Stimulated activated CD8-positive, alpha-beta memory T cell treated with anti-CD3 and anti-CD28 coated beads, Interleukin-15, amount 100 ng/mL, for 4 hours (primary cell): ENCODE measurements at places on chromosomes 12 and 14.

DNA sequence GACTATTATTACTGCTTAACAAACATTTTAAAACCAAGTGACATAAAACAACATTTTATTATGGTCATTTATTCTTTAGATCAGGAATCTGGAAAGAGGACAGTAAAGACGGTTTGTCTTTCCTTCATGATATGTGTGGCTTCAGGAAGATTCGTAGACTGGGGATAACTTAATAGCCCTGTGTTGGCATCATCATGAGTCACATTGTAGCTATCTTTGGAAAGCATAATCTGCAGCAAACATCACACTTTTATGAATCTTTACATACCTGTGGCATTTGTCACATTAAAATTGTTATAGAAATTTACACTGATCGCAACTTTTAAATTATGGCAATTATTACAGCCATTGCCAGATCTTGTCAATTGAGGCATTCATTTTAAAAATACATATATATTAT, 397.1 kb downstream of the NOVA1 start:
- DNase-seq = no peak

DNA sequence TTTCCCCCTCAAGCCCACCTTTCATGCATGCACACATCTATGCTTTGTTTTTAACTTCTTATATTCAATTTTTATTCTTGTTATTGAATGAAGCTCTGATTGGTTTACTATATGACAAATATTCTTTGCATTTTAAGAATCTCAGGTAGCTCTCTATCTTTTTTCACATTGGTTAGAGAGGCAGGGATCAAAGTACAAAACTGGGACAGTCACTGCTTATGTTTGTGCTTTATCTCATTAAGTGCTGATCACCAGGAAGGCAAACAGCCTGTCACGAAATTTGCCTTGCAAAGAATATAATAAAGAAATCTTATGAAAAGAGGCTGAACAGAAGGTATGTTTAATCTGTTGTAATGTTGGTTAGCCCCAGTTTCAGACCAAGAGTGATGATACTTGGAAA, 29.7 kb upstream of the INSM2 start:
- DNase-seq = no peak

DNA sequence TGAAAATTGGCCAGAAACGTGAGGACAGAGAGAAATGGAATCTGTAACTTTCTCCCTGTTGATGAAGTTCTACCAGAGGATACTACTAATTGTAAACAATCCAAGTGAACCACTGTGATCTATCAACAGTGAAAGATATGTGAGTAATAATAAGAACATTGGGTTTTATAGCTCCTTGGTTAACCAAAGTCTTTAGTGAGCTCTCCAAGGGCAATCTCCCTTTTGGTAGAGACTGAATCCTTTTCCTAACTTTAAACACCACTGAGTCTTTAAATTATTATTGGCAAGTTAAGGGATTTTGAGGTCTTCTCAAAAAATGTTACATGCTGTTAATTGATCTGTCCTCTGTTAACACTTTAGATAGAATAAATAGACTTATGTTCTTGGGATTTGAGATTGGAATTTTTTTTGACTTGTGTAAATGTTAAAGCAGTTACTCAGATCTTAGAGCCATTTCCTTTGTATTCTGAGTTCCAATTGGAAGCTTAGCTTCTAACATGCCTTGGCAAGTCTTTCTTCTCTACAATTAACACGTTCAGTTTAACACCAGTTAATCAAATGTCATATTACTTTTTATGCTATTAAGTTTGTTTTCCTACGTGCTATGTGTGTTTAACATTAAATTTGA, 338.2 kb upstream of the DDHD1 start:
- DNase-seq = no peak

- DNase-seq = no peak
These were observed 39.9 kb downstream of the ATL1 start for GRCh38 chr14:50599700-50600444.

DNA sequence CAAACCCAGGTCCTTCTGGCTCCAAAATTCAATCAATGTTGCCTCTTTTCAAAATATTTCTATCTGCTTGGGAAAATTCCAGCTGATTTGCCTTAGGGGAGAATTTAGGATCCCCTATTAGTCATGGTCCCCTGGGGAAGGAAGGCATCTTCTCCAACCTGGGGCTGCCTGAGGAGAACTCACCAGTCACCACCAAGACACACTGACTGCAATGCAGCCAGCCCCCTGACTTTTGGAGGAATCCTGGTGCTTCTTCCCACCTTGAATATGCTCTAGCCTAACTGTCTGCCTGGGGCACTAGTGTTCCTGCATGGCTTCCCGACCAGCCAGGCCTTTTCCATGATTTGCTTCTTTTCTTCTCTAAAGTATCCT, 71.8 kb upstream of the BCL2L14 start:
- no peak for DNase-seq

- peak; percentile 16 for DNase-seq
These were observed 28.9 kb upstream of the MAPKAPK5 start for GRCh38 chr12:111812881-111813741.

DNA sequence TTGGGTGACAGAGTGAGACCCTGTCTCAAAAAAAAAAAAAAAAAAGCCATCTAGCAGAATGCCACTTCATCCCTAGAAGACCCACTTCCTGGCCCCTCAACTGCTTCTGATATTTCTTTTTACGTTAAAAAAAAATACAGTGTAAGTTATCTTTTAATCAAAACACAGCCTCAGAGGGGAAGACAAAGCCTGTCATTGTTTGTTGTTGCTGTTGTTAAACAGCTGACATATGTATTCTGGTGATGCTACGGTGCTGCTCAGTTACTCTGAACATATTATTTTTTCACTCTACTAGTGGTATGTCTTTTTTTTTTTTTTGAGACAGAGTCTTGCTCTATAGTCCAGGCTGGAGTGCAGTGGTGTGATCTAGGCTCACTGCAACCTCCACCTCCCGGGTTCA, 75.4 kb downstream of the PAPLN start:
- no peak for DNase-seq

- no peak for DNase-seq
These were observed 256.4 kb downstream of the SSPN start for GRCh38 chr12:26451763-26452162.

DNA sequence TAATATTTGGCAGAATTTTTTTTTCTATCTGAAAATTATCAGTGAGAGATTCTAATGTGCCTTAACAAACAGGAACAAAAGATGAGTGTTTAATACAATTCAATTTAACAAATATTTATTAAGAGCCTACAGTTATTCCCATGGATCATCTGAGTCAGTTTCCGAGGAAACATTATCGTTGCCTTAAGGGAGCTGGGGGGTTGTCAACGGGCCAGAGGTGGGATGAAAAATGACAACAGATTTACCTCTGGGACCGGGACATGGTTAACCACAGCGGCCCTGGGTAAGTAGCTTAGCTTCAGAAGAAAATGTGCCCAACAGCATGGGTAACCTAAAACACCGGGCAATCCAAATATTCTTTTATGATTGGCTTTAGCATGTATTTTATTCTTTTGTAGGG, 113.6 kb downstream of the DAD1 start:
- DNase-seq = no peak

- DNase-seq = no peak
These were observed 174.1 kb upstream of the TMTC1 start for GRCh38 chr12:29957835-29958234.

GRCh38 chr14:60133487-60133886, 31.7 kb downstream of the DHRS7 start:
- DNase-seq = no peak

GRCh38 chr12:50411051-50411660, 10.5 kb downstream of the LARP4 start:
- DNase-seq = no peak

- no peak for DNase-seq
These were observed 2.4 kb upstream of the CCDC85C start for GRCh38 chr14:99606359-99606758.

- DNase-seq = no peak
These were observed 101.8 kb upstream of the EGLN3 start for GRCh38 chr14:34052658-34053014.
